MV-4-11 (cell line): ENCODE measurements at places on chromosomes 12 and 14.

GRCh38 chr14:99181241-99181640, 90.8 kb downstream of the BCL11B start:
- DNase-seq, result no peak

GRCh38 chr14:22493753-22494152, 95.3 kb downstream of the DAD1 start:
- DNase-seq, result no peak

DNA sequence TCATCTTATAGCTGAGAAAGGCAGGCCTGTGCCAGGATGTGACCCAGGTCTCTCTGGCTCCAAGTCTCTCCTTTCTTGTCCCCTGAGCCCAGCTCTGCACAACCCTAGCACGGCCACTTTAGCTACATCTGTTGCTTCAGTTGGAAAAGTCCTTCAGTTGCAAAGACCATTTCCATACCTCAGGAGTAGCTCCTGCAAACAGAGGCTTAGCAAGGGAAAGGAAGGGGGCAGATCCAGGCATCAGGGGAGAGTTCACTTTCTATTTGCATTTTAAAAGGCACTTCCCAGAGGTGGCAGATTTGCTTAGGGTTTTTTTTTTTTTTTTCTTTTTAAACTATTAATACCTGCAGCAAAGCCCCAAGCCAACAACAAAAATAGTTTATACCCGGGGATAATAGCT, 3.0 kb upstream of the PITPNM2 start:
- no peak for DNase-seq

DNA sequence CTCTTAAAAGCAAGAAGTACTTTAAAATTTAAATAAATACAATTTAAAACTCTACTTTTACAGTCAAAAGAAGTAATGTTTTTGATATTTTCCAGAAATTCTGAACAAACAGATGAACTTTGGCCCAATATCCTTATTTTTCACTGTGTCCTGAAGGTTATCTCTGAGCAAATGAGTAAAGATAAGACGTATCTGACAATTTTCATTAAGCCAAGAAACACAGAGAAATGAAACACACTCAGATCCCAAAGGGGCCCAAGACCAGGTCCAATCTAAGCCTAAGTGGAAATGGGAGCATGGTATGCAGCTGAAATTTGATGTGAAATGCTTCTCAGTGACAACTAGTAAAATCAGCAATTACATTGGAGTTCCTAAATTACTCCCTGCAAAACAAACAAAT, 105.6 kb upstream of the COCH start:
- no peak for DNase-seq

- no peak for DNase-seq
Observed at GRCh38 chr14:22405201-22405600, 183.8 kb downstream of the DAD1 start.

DNA sequence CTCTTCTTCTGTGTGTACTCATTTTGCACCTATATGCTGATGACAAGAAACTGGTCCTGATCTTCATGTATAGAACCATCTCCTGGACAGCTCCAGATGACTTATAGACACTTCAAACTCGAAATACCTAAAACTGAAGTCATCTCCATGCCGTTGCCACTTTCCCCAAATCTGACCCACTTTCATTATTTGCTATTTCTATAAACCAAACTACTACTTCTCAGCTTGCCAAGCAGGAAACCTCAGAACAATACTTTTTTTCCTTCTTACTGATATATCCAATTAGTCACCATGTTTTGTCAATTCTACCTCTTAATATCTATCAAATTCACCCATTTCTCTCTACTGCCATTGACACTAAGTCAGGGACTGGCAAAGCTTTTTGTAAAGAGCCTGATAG, 14.8 kb downstream of the SGPP1 start:
- DNase-seq, result no peak

GRCh38 chr14:33553706-33554278, 397.1 kb downstream of the EGLN3 start:
- no peak for DNase-seq

DNA sequence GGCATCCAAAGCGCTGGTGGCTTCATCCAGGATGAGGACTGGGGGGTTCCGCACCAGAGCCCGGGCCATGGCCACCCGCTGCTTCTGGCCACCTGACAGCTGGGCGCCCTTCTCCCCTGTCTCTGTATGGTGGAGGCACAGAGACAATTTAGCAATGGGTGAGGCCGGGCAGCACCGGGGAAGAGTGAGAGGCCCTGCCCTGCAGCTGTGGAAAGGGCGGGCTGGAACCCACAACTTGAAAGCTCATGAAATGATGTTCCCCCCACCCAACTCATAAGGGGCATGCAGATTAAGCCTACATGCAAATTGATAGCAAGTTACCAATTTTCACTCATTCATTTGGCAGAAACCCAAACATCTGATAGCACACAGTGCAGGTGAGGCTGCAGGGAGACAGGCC, 34.1 kb downstream of the ABCB9 start:
- no peak for DNase-seq

DNA sequence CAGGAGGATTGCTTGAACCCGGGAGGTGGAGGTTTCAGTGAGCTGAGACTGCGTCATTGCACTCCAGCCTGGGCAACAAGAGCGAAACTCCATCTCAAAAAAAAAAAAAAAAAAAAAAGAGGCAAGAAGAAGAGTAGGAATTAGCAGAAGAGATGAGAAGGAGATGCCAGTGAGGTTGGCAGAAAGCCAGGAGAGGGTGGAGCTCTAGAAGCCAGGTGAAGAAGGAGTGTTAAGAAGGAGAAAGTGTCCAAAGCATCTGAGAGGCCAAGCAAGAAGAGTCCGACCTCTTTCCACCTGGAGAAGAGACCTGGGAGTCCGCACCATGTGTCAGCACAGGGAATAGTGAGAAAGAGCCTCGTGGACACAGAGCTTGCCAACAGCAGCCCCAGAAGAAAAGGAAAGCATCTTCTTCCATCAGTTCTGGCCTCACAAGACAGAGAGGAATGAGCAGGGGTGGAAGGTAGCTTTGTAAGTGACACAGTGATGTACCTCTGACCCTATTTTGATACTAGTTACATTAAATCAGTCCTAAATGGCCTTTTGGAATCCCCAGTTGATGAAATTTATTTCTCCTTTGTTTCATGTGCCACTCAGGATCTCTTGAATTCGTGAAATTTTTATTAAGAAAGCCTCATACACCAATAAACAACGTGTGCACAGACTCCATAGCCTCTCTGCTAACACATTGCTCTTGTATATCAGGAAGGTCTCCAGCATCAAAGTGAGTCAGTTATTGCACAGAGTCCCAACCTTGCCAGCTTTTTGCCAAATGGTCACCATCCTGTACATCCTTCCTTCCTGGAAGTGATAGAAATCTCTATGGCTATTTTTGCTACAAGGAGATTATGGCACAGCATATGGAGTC, 70.6 kb downstream of the SAMD4A start:
- DNase-seq, result no peak

DNA sequence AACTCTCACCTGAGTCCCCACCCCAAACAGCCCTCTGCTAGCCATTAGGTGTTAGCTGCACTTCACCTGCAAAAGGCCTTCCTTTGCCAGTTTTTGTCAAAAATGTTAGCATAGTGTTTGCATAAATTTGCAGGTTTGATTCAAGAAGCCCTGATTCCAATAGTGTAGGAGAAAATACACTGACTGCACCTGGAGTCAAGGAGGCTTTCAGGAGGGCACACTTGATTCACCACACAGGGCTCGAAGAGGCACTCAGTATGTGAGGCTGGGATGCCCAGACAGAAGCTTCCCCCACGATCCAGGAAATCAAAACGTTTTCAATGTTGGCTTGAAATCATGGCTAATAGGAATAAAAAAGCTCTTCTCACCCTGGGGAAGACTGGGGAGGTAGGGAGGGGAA, 40.5 kb upstream of the DDX11 start:
- DNase-seq, result no peak

DNA sequence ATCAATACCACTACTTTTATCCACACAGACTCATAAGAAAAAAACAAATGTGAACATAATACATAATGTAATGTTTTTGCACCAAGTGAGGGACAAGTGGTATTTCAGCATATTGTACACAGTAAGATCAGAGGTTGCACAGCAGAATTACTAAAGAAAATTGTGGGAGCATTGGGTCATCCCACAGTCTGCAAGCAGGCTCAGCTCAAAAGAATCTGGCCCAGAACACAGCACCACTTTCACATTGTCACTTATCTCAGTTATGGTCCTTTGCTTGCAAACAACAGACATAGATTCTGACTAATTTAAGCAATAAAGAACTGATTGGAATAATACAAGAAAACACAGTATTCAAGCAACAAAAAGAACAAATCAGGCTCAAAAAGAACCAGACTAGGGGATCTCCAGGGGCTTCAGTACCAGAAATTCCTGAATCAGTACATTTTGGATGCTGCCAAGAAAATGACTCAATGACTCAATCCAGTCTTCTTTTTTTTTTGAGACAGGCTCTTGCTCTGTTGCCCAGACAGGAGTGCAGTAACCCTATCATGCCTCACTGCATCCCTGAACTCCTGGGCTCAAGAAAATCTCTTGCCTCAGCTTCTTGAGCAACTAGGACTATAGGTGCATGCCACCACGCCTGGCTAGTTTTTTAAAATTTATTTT, 42.9 kb upstream of the EEA1 start:
- no peak for DNase-seq

DNA sequence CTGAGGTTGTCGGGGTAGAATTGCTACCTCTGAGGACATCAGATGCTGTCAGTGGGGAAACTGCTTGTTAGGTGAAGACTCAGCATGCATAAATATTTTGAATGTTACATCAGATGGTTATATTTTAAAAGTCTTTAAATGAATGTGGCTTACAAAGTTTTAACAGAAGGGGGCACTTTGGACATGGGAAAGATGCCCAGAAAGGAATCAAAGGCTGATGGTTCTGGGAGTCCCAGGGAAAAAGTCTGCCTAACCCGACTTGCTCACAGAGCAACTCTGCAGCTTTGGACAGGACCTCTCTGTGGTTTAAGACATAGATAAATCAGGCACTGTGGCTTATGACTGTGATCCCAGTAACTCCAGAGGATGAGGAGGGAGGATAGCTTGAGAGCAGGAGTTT, 474.9 kb downstream of the ATP23 start:
- no peak for DNase-seq

GRCh38 chr14:106209755-106210154, 683.4 kb downstream of the TMEM121 start:
- DNase-seq, result no peak

GRCh38 chr12:109382031-109382430, 34.3 kb downstream of the MYO1H start:
- no peak for DNase-seq

GRCh38 chr12:105480162-105480561, 149.7 kb downstream of the C12orf75 start:
- DNase-seq, result no peak

GRCh38 chr14:65320661-65321308, 91.7 kb upstream of the FUT8 start:
- no peak for DNase-seq

GRCh38 chr12:57048423-57049118, 1.4 kb downstream of the MYO1A start:
- no peak for DNase-seq

DNA sequence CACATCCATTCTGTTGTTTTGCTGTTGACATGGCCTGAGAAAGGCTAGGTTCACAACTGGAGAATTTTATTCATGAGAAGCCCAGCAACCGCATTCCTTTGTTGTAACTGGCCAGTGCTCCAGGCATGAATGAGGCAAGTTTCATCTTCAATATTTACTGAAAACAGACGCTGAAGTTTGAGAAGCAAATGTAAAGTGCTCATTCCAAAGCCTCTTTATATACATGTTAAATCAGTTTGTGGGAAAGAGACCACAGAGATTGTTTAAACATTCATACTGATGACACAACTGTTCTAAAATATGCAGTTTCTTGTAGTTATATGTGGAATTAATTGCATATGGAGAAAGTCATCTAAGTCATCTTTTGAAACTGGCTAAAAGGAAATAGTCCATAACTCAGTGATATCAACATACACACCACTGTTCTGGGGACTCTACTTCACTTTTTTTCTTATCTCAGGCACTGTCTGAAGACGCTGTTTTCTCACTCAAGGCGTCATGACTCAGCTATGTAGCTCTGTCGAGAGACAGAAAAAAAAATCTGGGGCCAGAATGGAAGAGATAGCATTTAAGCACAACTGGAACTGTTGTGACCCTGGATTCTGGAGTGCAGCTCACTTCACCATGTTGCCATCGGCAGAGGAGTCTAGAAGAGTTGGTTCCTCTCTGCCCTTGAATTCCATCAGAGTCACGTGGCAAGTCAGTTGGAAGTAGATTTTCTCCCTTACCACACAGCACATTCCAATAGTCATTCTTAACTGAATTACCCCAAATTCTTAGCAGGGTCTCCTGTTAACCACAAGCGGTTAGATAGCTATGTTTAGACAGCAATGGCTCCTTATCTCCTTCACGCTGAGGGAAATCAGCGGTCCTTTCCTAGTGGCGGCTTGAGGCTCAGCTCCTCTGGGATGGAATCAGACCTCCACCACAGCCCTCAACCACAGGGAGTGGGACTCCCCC, 258.4 kb upstream of the HMGA2 start:
- peak; percentile 55 for DNase-seq

DNA sequence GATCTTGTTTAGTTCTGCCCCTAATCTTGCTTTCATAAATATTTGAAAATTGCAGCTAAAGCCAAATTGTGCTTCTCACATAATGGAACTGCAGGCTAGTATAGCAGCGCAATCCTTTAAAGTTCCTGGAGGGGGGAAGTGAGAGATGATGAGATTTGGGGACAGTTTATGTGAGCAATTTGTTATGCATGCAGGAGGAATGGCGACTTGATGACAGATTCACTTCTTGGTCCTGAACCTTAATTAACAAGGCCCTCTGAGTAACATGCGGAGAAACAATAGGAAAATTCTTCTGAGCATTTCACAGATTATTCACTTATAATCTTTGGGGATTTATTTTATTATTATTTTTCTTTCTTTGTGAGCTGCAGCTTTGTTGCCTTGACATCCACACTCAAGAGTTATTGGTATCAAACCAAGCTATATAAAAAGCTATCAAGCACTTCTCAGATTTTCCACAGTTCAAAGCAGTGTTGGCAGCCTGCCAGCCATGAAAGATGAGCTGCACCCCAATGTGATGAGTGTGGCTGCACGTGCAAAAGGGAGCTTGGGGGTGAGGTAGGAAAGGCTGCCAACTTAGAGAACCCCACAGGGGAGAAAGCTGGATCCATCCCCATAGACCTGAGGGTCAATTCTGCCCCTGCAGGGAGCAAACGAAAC, 1662.2 kb upstream of the FLRT2 start:
- DNase-seq, result no peak

GRCh38 chr12:6850796-6851152, 312 bp downstream of the CDCA3 start:
- no peak for DNase-seq

DNA sequence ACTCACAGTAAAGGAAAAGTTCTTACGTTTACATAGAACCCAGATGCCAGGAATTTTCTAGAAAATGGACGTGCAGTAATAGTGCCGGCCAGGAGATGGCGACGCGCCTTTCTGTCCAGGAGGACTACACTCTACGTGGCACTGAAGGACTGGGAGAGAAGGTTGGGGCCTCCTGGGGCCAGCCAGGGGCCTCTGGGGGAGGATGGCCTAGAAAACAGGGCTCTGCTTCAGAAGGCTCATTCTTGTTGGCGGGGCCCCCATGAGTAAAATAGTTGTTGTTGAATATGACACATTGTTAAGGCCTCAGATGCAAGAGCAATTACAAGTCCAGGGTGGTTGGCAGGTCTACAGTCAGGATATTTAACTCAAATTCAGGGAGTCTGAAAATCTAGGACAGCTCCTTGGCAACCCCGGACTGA, 120.1 kb upstream of the MAX start:
- DNase-seq, result peak; percentile 36

- no peak for DNase-seq
Observed at GRCh38 chr12:3489057-3489456, 1.9 kb upstream of the PRMT8 start.
